ENCODE measurements at places on chromosomes 5 and 9. TPM values are rescaled to one million over a fixed set of nuclear protein-coding genes. Genes with fewer than 3 reads are reported as not detected.

DNA sequence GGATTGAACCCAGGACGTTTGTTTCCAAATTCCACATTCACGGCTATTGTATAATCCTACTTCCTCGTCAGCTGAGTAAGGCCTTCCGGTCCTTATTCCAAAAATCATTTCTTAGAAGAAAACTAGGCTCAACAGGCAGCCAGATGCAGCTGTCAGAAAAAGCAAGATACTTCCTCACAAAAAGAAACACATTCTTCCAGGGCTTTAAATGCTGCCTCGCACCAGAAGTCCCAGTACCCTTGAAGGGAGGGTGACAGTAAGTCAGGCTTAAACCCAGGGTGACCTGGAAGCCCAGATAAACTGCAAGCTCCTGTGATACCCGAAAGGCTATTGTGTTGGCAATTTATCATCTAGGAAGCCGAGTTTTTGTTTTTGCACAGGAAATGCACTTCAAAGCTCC, 414.0 kb downstream of the NFIB start:
- no peak for DNase-seq
- no peaks in the 10 kb centered on the region for H3K36me3 ChIP-seq
- H3K27me3 ChIP-seq = no peaks in the 10 kb centered on the region
- H3K4me1 ChIP-seq = no peaks in the 10 kb centered on the region

DNA sequence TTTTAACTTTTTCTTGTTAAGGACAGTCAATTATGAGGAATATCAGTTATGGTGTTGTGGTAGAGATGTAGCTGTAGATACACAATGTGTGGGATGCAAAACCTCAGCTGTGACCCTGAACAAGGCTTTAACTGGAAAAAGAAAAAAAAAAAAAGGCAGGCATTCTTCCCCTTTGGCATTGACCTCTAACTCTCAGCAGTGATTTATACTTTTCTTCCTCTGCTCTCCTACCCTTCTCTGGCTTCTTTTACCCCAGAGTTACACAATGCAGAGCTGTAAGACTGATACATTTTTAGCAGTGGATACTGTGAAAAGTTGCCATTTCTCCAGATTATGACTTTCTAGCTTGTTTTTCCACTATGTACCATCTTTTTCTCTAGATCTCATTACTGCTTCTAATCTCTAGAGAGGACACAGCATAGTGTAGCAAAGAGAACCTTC, 2.0 kb downstream of the CTNNAL1 start:
- no peaks in the 10 kb centered on the region for H3K36me3 ChIP-seq
- no peaks in the 10 kb centered on the region for H3K27me3 ChIP-seq
- peaks cover 32% of the 10 kb centered on the region for H3K4me1 ChIP-seq
- DNase-seq = no peak
- H3K4me3 ChIP-seq = no peak overlapping the region

DNA sequence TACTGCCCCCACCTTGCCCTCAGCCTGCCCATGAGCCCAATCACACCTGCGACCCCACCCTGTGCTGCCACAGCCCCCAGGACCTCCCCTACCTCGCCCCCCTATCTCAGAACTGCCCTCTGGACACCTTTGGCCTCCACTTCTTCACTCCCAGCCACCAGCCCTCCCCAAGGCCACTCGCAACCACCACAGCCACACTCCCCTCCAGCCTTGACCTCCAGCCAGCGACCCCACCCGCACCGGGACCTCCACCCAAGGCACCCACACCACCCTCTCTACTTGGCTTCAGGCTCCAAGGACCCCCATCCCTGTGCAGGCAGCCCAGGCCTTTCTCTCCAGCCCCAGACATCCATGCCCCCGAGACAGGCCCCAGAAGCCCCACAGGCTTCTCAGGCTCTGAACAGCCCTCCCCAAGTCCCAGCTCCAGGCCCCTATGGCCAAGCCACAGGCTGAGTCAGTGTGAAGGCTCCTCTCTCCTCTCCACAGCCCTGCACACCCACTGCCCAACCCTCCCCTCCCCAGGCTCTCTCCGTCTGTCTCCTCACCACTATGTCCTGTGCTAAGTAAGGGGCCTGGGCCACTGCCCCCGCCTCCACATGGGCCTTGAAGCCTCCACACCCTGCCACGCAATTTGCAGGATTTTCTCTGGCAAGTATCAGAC, 2.0 kb downstream of the AK1 start:
- H3K27ac ChIP-seq = no peak overlapping the region
- DNase-seq = no peak
- peaks cover 2% of the 10 kb centered on the region for H3K4me1 ChIP-seq
- peaks cover 8% of the 10 kb centered on the region for H3K27me3 ChIP-seq
- H3K36me3 ChIP-seq = peaks cover 2% of the 10 kb centered on the region
- no peak overlapping the region for H3K4me3 ChIP-seq

GRCh38 chr5:54049963-54050362, 260.4 kb downstream of the ARL15 start:
- H3K27me3 ChIP-seq = no peaks in the 10 kb centered on the region
- no peaks in the 10 kb centered on the region for H3K4me1 ChIP-seq
- no peak for DNase-seq
- H3K4me3 ChIP-seq = no peak overlapping the region
- no peaks in the 10 kb centered on the region for H3K36me3 ChIP-seq

- no peak overlapping the region for H3K4me3 ChIP-seq
- H3K27ac ChIP-seq = no peak overlapping the region
- DNase-seq = no peak
These were observed 39.9 kb downstream of the GDNF start for GRCh38 chr5:37799865-37800421.

DNA sequence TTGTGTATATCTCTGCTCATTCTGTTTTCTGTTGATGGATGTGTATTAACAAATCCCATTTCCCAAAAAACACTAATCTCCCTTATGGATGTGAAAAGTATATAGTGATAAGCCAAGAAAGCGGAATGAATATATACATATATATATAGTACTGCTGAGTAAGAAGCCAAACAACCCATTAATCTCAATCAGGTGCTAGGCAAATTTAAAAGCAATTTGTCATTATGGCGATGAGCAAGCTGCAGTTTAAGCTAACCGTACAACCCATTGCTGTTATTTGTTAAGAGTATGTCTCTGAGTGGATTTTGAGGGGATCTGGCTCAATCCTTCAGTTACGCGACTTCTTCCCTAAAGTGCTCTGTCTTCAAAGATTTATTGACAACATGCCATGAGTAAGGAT, 640.4 kb upstream of the ARRDC3 start:
- no peaks in the 10 kb centered on the region for H3K4me1 ChIP-seq
- H3K4me3 ChIP-seq = no peak overlapping the region
- no peak overlapping the region for H3K27ac ChIP-seq
- no peak for DNase-seq
- no peaks in the 10 kb centered on the region for H3K36me3 ChIP-seq

DNA sequence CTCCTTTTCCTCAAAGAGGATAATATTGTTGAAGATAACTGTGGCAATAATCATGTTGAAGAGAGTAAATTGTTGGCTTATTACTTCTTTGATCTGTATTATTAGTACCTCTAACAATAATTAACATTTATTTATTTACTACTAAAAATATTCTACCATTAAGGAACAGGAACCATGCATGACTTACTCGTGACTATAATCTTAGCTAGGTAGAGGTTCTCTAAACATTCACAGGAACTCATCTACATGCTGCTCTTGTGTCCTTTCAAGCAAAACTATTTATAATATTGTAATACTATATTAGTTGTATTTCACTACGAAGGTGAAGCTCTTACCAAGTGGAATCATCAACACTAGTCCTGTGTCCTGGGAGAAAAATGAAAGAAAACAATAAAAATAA, 3.1 kb downstream of the SOX30 start:
- peaks cover 15% of the 10 kb centered on the region for H3K4me1 ChIP-seq
- H3K36me3 ChIP-seq = peaks cover 11% of the 10 kb centered on the region
- H3K27me3 ChIP-seq = no peaks in the 10 kb centered on the region

GRCh38 chr9:91162784-91163443, 198.8 kb downstream of the AUH start:
- peak overlapping the region; percentile 67 for H3K4me3 ChIP-seq
- H3K4me1 ChIP-seq = peaks cover 47% of the 10 kb centered on the region
- no peaks in the 10 kb centered on the region for H3K36me3 ChIP-seq
- peak; percentile 83 for DNase-seq
- H3K27me3 ChIP-seq = no peaks in the 10 kb centered on the region

The MARCHF11 gene
- total RNA-seq = not detected

DNA sequence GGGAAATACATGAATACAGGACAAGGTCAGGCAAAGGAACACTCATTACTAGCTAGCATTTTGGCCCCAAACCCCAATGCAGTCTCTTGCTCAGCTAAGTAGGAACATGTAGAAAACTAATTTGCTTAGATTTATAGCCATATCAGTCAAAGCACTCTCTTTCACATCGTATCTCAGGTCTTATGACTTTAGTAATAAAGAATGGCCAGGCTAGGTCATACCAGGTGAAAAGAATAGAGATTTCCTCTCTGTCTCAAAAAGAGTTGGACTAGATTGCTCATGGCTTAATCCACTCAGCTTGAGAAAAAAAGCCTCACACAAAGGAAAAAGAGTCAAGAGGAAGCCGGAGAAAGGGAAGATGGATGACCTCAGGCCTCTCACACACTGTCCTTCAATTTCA, 772.7 kb upstream of the SEMA6A start:
- no peaks in the 10 kb centered on the region for H3K4me1 ChIP-seq
- H3K27ac ChIP-seq = no peak overlapping the region
- no peak for DNase-seq
- no peaks in the 10 kb centered on the region for H3K36me3 ChIP-seq
- no peak overlapping the region for H3K4me3 ChIP-seq

DNA sequence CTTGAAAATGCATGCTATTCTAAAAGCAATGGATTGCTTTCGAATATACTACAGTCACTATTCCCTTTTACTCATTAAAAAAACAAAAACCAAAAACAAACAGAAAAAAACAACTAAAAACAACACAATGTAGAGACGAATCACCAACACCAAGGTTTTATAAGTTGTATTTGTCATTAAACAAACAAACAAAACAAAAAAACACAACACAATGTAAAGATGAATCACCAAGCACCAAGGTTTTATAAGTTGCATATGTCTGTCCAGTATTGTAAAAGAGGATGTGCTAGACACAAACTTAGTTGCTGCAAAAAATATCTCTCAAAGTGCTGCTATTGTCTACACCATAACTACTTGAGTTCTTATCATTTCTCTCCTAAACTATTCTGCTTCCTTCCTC, 1269.2 kb downstream of the EFNA5 start:
- H3K4me1 ChIP-seq = no peaks in the 10 kb centered on the region
- DNase-seq = no peak
- H3K27ac ChIP-seq = no peak overlapping the region
- no peaks in the 10 kb centered on the region for H3K27me3 ChIP-seq
- no peak overlapping the region for H3K4me3 ChIP-seq

DNA sequence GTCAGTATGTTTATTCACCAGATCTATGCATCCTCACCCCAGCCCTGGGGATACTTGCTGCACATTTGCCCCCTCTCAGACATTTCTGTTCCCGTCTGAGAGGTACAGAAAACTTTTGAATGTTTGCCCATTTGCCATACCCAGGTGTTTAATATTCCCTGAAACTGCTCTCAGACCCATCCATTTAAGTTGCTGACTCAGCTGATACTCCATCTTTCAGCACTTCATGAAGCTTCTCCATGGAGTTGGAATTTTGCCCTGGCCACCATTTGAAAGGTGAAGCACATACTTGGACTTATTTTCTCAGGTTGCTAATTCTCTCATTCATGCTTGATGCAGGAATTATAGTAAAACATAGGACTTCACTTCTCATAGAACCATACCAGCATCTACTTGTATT, 203.9 kb upstream of the OR13F1 start:
- H3K27ac ChIP-seq = no peak overlapping the region
- peaks cover 2% of the 10 kb centered on the region for H3K27me3 ChIP-seq
- no peak for DNase-seq
- H3K4me3 ChIP-seq = no peak overlapping the region

DNA sequence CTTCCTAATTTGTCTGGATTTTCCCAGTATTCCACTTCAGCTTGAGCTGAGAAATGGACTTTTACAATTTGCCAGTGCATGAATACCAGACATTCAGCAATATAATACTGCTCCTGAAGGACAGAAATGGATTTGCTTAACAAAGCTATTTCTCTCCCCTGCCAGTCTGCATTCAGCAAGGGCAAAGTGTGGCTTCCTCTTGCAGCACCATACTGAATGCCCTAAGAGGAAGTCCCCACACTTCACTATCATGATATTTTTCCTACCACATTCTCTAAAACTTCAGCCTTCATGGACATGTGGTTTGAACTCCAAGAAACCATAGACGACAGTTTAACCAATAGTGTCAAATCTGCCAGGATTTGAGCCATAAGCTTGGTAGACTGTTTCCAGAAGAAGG, 19.8 kb upstream of the TLE4 start:
- DNase-seq = no peak
- no peak overlapping the region for H3K4me3 ChIP-seq
- H3K27ac ChIP-seq = no peak overlapping the region
- H3K4me1 ChIP-seq = no peaks in the 10 kb centered on the region

The PCDHAC2 gene
- total RNA-seq = not detected

DNA sequence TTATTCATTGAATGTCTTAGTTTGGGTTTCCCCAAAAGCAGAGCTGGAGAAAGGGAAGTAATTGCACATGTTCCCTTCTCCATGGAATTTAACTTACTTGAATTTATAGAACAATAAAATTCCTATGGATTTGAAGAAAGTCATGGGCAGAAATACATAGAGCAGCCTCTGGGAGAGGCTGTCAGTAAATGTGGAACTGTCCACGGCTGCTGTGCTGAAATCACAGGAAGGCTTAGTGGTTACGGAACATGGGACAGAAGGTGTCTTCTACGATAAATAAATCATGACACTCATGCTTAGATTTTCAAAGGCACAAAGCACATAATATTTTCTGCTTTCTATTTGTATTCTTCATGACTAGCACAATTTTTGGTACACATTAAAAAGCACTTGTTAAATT, 440.6 kb upstream of the IZUMO3 start:
- H3K36me3 ChIP-seq = no peaks in the 10 kb centered on the region
- H3K4me1 ChIP-seq = no peaks in the 10 kb centered on the region
- no peak for DNase-seq

DNA sequence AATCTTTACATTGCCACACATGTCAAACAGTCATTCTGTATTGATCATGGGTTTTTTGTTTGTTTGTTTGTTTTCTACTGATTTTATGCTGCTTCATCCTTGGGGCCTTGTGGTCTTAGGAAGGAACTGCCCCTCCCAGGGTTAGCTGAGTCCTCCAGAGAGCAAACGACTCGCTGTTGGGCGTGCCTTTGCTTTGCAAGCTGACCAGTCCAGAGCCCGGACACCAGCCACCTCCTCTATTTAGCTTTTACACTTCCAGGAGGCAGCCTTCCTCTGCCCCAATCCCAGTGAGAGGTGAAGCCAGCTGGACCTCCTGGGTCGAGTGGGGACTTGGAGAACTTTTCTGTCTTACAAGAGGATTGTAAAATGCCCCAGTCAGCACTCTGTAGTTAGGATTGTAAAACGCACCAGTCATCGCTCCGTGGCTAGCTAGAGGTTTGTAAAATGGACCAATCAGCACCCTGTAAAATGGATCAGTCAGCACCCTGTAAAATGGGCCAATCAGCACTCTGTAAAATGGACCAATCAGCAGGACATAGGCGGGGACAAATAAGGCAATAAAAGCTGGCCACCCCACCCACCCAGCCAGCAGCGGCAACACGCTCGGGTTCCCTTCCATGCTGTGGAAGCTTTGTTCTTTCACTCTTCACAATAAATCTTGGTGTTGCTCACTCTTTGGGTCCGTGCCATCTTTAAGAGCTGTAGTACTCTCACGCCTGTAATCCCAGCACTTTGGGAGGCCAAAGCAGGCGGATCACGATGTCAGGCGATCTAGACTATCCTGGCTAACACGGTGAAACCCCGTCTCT, 154.4 kb downstream of the ERCC6L2 start:
- H3K27me3 ChIP-seq = peaks cover 37% of the 10 kb centered on the region
- H3K4me3 ChIP-seq = no peak overlapping the region
- no peaks in the 10 kb centered on the region for H3K36me3 ChIP-seq
- H3K27ac ChIP-seq = no peak overlapping the region
- no peak for DNase-seq

- DNase-seq = no peak
- H3K4me3 ChIP-seq = no peak overlapping the region
- no peaks in the 10 kb centered on the region for H3K36me3 ChIP-seq
These were observed 84.2 kb downstream of the ZNF608 start for GRCh38 chr5:124662181-124662781.

Data from activated CD4-positive, alpha-beta T cell treated with anti-CD3 and anti-CD28 coated beads for 36 hours (primary cell).